ENCODE measurements at places on chromosomes 4 and X.

- DNase-seq: no peak
These were observed 28.1 kb downstream of the SLC16A2 start for GRCh38 chrX:74449322-74449936.

DNA sequence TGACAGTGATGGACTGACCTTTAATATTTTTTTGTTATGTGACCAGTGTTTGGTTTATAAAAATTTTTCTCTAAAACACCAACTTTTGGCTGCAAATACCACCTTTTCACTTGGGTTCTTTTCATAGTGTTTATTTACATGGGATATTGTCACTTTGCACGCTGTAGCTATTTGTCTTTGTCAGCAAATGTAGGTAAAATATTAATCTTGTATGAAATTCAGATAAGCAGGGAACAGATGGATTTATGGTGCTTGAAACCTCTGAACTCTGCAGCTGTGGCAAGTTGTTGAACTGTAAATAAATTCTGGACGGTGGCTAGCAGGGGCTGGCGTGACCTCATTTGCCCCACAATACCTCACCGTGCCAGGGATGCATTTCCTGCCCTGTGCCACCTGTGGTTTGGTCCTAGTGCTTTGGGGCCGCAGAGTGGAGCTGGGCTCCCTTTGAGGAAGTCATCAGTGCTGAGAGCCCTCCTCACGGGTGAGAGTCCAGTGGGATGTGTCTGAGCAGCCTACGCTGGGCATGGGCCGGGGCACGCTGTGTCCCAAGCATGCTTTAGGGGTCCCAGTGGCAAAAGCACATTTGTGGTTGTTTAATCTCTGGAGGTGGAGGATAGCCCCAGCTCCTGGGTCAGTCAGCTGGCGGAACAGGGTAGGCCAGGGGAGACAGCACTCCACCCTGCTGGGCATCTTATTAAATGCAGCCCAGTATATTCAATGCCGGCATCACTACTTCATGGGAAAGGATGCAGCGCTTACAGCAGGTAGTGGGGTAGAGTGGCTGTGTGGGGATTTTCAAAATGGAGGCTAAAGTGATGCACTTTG is 108.6 kb downstream of the TBL1X start:
- no peak for DNase-seq

DNA sequence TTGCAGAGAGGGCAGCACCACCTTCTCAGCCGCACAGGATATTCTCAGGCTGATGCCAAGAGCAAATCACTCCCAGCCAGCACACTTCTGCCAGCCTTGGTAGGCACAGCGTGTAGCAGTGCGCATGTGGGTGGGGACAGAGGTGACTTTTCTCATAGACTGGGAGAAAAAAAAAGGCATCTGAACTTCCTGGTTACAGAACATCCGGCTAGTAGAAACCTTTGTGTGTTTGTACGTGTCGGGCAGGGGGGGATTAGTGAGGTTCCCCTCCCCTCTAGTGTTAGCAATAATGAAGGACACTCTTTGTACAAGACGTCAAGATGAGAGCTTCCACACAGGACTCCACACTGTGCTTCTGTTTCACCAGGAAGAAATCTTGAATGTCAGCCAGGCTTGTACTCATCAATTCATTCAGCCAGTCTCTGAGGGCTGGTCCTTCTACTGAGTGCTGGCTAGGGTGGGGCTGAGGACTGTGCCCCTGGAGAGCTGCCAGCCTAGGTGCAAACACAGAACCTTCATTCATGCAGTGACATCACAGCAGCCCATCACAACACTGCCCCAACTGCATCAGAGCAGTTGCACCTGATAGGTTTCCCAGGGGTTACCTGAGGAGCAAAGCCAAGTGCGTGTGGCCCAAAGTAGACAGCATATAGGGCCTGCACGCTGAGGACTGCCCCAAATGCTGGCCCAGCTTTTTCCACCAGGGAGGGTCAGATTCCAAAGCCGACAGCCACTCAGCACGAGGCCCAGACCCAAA is 34.7 kb downstream of the SLC25A5 start:
- no peak for DNase-seq

DNA sequence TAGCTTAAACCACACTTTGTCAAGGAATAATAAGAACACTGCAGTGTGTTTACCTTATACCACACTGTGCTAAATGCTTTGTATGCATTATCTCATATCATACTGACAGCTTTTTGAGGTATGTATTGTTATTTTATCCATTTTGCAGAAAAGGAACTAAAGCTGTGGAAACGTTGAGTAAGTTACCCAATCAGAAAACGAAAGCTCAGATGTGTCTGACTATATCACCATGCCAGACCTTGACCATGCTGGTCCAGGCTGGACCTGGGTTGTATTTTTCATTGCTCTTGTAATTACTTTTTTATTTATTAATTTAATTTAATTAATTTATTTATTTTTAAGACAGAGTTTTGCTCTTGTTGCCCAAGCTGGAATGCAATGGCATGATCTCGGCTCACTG is 2.1 kb downstream of the HSD17B11 start:
- DNase-seq: no peak

- no peak for DNase-seq
These were observed 873.8 kb downstream of the GLUD2 start for GRCh38 chrX:121921258-121921657.

- DNase-seq: peak; percentile 62
These were observed at the start of the genes LARP7 and ZGRF1 for GRCh38 chr4:112636688-112637551. Gene LARP7 (plus strand): TSS chr4:112637143. CDS start chr4:112644670, 7,527 bp downstream. Gene ZGRF1 (minus strand): TSS chr4:112636909. CDS start chr4:112633176, 3,733 bp downstream.

DNA sequence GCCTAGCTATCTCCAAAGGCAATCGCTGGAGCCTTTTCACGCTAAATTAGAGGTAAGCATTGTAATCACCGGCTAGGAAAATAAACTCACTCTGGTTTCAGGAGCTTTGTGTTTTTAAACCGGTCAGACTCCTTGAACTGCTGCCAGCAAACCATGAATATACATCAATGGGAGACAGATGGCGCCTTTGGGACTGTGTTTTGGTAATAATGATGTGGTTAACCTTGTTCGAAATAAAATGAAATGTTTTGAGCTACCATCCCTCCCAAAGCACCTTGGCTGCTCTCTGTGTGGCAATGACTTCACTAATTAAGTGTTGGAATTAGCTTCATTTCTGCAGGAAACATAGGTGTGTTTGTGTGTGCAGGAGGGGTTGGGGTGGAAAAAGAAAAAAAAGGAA is 65.3 kb downstream of the CLNK start:
- no peak for DNase-seq

GRCh38 chrX:108426262-108426661 is 12.0 kb downstream of the COL4A6 start:
- no peak for DNase-seq

GRCh38 chr4:112776535-112776934 is 139.6 kb downstream of the LARP7 start:
- no peak for DNase-seq

DNA sequence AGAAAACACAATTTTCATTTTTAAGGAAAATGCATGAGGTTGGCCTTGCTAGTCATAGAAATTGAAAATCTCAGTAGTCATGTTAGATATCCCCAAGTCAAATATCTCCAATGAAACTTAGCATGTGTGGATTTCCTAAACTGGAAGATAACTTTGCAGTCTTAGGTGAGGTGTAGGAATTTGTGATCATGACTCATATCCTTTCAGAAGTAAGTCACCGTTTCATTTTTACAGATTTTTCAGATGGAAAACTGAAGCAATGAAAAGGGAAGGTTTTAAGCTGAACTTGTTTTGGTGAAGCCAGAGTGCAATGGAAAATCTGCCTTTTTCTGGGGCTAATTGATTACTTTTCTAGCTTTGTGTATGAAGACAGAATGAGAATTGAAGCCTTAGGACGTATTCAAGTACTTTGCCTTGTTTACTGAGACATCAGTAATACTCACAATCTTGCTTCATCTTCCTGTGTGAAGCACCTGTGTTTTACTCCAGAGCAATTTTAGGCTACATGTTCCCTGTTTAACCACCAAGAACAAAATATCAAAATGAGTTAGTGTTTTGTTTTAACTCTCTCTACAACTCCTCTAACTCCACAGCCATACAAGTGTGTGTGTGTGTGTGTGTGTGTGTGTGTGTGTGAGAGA is 1662.8 kb upstream of the ADGRL3 start:
- DNase-seq: no peak

- no peak for DNase-seq
These were observed 7.4 kb upstream of the UBA1 start for GRCh38 chrX:47186096-47186740.

DNA sequence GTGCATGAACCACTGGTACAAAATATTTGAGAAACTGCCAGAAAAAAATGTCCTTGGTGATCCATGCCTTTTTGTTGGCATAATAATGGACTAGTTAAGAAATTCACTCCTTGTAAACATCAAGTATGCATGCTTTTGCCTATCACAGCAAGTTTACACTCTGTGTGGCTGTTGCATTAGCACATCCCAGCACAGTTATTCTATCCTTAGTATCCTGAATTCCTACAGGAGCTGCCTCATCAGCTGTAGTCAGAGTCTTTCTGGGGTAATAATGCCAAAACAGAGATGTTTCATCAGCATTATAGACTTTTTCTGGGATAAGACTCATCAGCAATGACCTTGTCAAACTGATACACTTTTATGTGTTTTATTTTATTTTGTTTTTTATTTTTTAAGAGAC is 82.8 kb downstream of the CHIC2 start:
- DNase-seq: no peak

GRCh38 chrX:121579016-121579760 is 531.8 kb downstream of the GLUD2 start:
- DNase-seq: no peak

DNA sequence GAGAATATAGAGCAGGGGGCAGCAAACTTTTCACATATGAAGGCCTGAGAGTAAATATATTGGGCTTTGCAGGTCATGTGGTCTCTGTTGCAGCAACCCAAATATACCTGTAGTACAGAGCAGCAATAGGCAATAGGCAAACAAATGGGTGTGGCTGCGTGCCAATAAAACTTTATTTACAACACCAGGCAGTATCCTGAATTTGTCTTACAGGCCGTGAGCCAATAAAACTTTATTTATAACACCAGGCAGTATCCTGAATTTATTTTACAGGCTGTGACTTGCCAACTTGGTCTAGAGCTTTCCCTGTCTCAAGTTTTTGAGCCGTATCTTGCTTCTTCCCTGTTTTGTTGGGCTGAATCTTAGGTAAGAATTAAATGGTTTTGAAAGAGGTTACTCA is 118.2 kb downstream of the PHEX start:
- DNase-seq: no peak

- DNase-seq: no peak
These were observed 18.2 kb downstream of the CCNG2 start for GRCh38 chr4:77175201-77175611.

- DNase-seq: no peak
These were observed 100.8 kb upstream of the LIMCH1 start for GRCh38 chr4:41437111-41437536.

- DNase-seq: no peak
These were observed 402.9 kb downstream of the PCDH18 start for GRCh38 chr4:137129441-137129840.

DNA sequence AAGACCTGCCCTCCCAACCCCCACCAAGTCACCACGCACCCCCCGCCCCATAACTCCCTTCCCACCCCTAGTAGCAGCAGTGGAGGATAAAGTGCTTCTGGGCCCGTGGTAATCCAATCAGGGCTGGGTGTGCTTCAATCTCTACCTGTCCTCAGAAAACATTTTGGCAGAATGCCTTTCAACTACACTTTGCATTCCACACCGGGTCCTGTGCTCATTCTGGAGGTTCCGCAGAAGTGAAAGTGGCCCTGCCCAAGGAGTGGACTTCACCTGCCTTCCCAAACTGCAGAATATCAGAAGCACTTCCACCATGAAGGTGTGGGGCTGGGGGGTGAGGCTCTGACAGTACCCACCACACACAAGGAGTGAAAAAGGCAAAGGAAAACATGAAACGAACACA is 322.3 kb downstream of the DHX15 start:
- DNase-seq: no peak

GRCh38 chr4:86484241-86484640 is 109.9 kb upstream of the PTPN13 start:
- no peak for DNase-seq

GRCh38 chr4:166279261-166279660 is 406.2 kb downstream of the TLL1 start:
- no peak for DNase-seq

DNA sequence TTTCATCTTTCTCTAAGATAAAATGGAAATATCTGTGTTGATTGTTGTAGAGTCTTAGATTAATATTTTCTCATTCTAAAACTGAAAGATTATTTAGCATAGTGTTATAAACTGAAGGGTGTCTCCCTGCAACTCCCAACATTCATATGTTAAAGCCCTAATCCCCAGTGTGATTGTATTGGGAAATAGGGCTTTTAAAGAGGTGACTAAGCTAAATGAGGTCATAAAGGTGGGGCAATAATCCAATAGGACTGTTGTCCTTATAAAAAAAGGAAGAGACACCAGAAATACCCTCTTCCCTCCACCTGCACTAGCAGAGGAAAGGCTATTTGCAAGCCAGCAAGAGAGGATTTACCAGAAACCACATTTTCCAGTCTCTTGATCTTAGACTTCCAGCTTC is 1626.4 kb downstream of the C4orf33 start:
- DNase-seq: no peak

DNA sequence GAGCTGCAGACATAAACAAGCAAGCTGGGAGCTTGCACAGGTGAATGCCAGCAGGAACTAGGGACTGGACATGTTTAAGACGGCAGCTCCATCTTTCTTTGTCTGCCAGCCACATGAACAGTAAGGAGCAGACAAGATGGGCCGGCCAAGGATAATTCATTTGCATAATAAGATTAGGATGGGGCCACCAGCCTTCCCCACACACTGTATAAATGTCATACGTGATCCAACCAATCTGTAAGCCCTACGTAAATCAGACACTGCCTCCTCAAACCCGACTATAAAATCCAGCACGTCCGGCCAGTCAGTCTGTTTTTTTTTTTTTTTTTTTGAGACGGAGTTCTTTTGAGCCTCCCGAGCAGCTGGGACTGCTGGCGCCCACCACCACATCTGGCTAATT is 75.6 kb upstream of the BOD1L1 start:
- no peak for DNase-seq

DNA sequence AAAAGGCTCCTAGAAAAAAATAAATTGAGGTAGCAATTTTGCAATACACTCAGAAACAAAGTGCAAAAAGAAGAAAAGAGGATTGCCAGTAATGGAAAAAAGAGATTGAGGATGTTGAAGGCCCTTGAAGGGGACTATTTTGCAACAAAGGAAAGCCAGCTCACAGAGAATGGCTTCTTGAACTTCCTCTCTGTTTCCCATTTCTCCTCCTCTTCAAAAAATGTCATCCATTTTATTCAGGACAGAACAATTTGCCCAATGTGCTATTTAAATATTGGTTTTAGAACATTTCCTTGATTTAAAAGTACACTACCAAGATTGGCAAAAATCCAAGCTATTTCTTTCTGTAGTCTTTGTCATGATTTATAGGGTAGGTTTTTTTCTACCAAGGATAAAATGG is 60.2 kb downstream of the GASK1B start:
- DNase-seq: no peak

DNA sequence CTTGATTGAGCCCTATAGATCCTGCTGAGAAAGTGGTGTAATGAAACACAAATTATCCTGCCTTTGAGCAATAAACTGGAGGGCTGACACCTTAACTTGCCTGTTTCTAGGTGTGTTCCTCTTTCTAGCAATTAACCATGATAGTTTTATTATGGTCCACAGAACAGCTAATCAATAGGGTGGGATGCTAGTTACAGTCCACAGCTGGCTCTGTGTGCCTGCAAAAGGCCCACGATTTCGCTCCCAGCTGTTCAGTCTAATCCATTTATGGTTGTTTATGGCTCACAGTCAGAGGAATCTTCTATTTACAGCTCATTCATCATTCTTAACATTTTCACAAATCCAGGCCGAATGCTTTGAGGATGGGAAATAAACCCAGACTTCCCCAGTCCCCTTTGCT is 674.9 kb downstream of the SMARCA1 start:
- no peak for DNase-seq
